ENCODE measurements at places on chromosomes 16 and 17.

DNA sequence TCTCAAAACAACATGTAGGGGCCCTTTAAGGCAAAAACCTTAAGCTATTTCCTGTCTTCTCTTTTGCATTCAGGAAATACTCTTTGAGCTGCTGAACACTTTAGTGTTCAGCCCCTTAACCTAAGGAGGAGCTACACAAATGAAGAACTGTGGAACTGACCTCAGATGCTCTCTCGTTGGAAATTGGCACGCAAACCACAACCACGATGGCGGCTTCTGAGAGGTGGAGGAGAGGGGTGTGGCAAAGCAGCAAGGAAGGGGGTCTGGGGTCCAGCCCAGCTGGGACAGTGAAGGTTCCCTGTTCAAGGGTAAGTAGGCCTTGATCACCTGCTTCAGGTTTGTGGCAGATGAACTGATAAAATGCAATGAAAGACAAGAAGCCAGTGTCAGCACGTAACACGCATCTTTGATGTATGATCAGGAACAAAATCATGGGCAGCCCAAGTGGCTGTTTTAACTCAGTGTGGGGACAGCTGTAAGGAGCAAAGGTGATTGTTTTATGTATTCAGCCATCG is 291.6 kb upstream of the TNRC6C start:
- no peak for DNase-seq

DNA sequence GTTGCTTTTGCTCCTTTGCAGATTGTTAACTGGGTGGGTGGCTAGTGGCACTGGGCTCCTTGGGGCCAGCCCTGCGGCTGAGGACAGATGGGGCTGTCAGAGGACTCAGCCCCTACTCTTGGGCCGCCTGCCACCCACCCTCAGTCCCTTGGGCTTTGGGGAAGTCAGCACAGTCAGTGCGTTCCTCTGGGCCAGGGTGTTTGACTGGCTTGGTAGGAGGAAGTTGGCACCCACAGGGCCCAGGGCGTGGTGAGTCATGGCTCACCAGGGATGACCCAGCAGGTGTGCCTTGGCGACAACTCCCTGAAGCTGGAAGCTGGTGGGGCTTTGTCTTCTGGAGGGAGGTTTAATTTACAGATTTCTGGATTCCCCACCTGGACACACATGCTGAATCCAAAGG is 32.4 kb downstream of the HAPSTR1 start:
- DNase-seq: no peak

- DNase-seq: no peak
These were observed 11.4 kb upstream of the ARHGAP23 start for GRCh38 chr17:38416840-38417209.

GRCh38 chr16:46747777-46748651 is at the start of gene MYLK3:
MYLK3 (minus strand) TSS chr16:46748344; CDS start chr16:46748193, 151 bp downstream.
- no peak for DNase-seq

DNA sequence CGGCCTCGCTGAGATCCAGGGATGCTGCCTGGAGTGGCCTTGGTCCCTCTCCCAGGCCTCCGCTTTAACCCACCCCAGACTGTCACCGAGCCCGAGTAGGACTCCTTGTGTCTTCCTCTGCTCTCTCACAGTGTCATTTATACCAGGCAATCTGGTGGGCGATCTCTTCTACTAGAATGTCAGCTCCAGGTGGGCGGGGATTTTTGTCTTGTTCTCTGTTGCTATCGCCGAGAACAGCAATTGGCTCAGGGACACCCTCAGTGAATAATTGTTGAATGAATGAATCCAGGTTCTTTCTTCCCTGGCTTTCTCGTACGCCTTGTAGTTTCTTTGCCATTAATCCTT is 591 bp downstream of the DHX38 start:
- no peak for DNase-seq

- no peak for DNase-seq
These were observed 12.4 kb downstream of the METTL9 start for GRCh38 chr16:21611556-21612384.

GRCh38 chr16:48912360-48912759 is 302.4 kb upstream of the N4BP1 start:
- DNase-seq: no peak

GRCh38 chr17:8145811-8146210 is 6.4 kb downstream of the PER1 start:
- no peak for DNase-seq

DNA sequence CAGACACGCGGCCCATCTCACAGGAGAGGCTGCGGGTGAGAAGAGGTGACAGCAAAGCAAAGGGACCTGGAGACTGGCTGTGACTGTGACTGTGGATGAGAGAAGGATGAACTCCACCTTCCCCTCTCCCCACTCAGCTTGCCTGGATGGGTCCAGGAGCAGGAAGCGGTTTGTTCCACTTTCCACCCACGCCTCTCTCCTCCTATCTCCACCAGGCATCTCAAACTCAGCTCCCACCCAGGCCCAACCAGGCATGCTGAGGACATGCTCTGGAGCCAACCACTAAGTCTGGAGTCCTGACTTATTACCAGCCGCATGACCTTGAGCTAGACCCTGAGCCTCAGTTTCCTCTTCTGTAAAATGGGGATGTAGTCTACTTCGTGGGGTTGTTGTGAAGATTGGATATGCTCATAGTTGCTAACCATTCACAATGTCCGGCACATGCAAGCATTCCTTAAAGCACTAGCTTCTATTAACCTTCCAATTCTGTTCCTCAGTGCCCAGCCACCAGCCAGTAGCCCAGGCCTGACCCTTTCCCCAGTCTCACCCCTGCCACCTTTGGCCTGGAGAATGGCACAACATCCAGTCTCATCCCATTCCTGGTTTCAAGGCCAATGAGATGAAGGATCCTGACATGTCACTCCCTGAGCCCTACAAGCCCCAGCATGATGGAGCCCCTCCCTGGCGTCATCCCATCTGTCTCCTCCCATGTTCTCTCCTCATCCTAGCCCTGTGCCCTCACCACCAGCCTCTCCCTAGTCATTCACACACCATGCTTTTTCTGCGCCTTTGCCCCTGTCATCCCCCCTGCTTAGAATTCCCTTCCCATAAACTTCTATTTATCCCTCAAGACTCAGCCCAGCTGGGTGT is 2.3 kb downstream of the GAS2L2 start:
- DNase-seq: no peak

DNA sequence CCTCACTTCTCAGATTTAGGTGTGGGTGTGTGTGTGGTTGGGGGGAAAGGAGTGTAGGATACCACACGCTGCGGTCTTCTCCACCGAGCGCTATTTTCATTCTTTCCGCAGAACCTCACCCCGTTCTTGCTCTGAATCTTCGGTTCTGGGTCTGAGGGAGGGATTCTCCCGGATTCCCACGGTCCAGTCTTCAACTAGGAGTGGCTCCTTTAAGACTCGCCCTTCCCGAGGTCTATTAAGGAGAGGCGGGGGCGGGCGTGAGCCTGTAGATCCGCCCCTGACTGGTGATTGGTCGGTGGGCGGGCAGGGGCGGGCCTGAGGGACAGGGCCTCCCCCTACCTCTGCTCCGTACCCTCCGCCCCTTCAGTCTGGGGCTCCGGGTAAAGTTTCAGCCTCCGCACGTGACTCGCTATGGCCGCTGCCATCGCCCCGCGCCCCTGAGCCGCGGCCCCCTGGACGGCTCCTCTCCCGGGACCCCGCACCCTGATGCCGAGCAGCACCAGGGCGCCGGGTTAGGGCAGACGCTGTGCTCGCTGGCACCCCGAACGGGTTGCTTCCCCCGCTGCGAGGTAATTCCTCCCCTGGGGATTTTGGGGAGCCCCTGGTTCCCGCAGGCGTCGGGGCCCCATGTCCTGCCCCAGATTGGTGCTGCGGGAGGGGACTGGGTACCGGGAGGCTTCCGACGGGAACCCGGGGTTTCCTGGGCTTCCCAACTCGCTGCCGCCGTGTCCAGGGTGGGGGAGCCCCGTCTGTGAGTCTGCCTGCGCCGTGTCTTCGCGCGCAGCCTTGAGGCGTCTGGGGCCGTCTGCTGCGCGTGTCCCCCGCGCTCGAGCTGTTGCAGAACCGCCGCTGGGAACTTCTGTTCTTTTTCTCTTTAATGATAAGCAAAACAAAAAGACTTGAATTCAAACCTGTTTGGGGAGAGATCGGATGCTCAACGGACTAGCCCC is 9.2 kb downstream of the RARA start:
- DNase-seq: peak; percentile 90

DNA sequence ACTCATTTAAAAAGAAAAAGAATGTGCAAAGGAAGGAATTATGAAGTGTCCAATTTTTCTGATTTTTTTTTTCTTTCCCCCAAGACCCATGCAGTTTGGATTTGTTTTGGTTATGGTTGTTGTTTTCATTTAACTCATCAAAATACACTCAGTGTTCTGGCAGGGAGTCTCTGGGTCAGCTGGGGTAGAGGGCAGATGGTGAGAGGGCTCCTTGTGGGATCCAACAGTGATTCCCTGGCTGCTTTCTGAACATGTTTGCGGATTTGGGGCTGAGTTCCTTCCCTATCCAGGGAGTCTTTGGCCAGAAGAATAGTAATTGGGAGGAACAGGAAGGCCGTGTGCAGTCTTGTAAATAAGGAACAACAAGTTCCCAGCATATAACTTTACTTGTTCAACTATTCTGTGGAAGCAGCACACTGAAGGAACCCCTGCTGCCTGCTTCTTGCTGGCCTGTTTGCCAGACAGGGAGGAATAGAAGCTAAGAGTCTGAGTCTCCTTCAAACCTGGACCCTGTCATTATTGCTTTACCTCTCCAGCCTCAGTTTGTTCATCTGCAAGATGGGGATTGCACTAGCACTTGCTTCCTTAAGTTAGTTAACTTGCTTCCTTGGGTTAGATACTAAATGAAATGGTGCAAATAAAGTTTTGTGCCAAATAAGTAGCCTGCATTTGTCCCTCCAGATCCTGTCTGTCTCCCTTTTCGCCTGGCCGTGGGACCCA is 32.1 kb downstream of the C17orf67 start:
- no peak for DNase-seq

GRCh38 chr17:16878084-16878483 is 93.8 kb downstream of the TNFRSF13B start:
- DNase-seq: no peak

- no peak for DNase-seq
These were observed 765.6 kb downstream of the CDH11 start for GRCh38 chr16:64356267-64356666.

GRCh38 chr17:8117367-8117979 is 841 bp downstream of the ALOXE3 start:
- DNase-seq: no peak

DNA sequence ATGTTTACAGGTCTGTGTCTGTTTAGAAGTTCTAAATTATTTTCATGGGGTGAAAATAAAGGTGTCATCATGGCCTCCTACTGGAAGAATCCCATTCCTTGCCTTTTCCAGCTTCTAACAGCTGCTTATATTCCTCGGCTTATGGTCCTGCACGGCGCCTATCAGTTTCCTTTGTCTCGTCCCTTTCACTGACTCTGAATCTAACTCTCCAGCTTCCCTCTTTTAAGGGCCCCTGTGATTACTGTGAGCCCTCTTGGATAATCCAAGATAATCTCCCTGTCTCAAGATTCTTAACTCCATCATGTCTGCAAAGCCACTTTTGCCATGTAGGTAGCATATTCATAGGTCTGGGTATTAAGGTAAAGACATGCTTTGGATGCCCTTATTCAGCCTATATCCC is 441.0 kb upstream of the ERCC4 start:
- no peak for DNase-seq

DNA sequence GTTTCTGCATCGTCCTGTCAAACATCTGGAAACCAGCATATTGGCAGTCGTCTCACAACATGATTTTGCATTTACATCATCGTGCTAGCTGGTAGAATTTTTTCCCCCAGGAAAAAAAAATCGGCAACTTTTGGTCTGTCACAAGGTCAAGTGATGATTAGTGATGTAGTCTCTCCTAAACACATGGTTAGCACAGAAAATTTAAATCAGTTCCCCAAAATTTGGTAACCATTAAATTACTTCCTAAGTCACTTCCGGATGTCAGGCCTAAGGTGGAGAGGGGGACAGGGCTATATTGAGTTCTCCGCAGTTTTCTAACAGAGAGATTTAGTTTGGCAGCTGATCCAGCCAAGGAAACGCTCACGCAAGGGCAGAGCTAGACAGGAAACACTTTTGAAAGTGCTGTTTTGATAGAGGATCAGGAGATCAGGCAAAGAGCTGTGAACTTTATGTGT is 271.0 kb upstream of the TBX2 start:
- DNase-seq: no peak

DNA sequence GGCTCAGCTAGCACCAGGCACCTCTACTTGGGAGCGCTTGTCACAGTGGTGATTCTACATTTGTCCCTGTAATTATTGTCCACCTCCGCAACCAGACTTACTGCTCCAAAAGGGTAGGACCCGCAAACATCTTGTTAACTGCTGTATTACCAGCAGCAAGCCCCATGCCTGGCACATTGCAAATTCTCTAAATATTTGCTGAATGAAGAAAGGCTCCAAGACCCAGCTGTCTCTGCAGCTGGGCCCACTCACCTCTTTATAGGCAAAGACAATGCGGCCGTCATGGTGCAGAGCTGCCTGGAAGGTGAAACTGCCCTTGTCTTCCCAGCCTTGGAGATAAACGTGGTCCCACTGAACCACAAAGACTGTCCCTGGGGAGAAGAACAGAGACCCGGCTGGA is 44.3 kb downstream of the PLXDC1 start:
- no peak for DNase-seq

- DNase-seq: no peak
These were observed 60.3 kb downstream of the IL21R start for GRCh38 chr16:27462200-27462845.

DNA sequence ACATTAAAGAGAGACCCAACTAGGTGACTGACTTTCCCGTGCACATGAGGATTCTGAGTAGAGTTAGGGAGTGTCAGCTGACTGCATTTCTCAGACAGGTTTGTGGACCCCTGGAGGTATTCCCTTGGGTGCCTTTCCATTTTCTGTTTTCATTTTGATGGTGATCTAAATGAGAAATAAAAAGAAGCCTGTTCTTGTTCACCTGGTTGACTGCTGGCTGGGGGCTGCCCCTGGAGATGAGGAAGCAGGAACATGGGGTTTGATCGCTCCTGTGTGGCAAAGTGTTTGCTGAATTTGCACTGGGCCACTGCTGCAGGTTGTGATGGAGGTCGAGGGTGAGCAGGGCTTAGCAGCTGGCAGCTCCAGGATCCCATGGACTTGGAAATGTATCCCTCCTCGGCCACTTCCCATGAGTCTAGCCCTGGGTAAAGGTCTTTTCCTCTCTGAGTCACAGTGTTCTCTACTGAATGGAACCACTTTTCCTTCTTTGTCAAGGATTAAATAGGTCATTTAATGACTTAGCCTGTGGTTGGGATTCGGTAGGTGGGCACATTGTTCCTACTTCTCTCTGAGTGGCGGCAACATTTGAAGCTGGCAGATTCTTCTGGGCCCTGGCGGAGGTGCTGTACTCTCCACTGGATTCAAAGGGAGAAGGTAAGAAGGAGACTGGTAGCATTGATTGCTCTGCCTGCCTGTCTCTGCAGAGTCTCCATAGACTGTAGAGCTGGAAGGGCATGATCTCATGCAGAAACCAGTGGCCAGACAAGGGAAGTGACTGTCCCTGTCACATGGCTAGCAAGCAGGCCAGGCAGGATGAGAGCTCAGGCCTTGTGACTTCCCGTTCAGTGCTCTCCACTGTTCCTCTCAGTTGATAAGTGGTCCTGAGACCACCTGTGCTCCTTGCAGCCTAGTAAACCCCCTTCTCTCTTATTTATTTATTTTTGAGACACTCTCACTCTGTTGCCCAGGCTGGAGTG is 17.9 kb downstream of the SNX29 start:
- DNase-seq: no peak

GRCh38 chr16:47461598-47462266 is 601 bp downstream of the PHKB start:
- peak; percentile 21 for DNase-seq

- no peak for DNase-seq
These were observed 41.8 kb upstream of the CDH8 start for GRCh38 chr16:62077998-62078397.
